HFFc6 (cell line): ENCODE measurements at places on chromosomes 11 and 22. TPM values are rescaled to one million over a fixed set of nuclear protein-coding genes. Genes with fewer than 3 reads are reported as not detected.
A peak's percentile ranks its signal among the peaks of the same experiment; 100 is the strongest.

DNA sequence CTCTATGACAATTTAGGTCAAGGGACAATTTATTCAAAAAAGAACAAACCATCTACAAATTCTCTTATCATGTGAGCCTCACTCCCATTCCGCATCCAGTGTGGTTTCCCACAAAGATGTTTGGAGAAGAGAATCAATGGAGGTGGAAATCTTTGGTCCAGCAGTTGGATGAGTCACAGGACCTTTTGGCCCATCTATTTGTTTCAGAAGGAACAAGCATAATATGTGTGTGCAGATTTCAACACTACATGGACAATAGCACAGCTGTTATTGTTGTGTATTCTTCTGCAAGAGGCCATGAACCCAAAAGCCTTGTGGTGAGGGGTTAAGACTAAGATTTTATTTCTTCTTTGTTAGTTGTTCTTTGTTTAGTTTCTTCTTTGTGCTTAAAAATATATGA lies 61.6 kb downstream of the OR10A6 start:
- no peak for DNase-seq

DNA sequence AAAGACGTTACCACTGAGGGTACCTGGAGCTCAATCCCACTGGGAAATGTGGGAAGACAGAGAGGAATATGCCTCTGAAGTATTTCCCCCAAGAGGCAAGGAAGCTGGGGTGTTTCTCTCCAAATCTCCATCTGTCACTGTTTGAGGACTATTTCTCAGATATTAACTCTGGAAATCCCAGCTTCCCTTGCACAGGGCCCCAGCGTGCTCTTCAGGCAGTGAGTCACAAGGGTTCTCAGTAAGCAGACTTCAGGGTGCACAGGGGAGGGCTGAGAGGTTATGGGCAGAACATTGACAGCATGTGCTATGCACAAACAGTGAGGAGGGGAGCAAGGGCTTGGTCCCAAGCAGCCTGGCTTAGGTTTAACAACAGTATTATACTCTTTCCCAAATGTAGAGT lies 60.9 kb upstream of the EED start:
- DNase-seq = peak; percentile 30

DNA sequence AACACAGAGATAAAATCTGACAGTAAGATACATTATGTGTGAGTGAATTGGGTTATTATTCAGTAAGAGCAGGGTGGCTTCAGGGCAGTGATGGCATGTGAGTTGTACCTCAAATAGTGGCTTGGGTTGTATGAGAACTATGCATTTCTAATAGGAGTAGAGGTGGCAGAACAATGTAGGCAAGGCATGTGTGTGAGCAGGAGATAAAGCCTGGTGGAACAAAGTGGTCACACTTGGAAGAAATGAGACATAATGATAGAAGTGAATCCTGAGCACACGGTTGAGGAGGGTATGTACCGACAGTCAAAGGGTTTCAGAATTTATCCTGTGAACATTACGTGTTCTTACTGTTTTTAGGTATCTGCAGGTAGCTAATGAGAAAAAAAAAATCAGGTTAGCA lies 159.3 kb downstream of the CASP12 start:
- no peak for DNase-seq

The DDB1 gene
- total RNA-seq = 241 to 282 TPM (median 260 TPM) in 3 replicates
